ENCODE measurements at places on chromosomes 4 and X. TPM values are rescaled to one million over a fixed set of nuclear protein-coding genes. Genes with fewer than 3 reads are reported as not detected.

Gene HELT
- total RNA-seq, result not detected

Gene IL13RA1
- total RNA-seq, result 1.8 TPM

DNA sequence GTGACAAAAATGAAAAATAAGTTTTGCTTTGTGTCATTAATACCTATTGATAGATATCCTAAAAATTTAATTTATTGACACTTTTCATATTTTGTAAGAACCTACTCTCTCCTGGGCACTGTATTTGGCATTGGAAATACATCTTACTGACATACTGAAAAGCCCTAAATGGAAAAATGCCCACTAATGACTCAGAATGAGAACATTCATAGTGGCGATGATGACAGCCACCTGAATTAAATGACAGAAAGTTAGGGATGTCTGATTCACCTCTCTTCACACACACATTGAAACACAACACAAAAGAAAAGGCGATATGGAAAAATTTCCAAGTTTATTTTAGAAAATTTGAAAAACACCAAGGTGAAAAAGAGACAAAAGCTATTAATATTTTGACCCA lies 992.3 kb downstream of the STPG2 start:
- no peak for DNase-seq

Gene DAPP1
- not detected for total RNA-seq

Gene BMX
- not detected for total RNA-seq

Gene CCDC149
- total RNA-seq, result 5.0 TPM

- DNase-seq, result no peak
Measured at GRCh38 chrX:13536551-13536950, 32.9 kb upstream of the EGFL6 start.

DNA sequence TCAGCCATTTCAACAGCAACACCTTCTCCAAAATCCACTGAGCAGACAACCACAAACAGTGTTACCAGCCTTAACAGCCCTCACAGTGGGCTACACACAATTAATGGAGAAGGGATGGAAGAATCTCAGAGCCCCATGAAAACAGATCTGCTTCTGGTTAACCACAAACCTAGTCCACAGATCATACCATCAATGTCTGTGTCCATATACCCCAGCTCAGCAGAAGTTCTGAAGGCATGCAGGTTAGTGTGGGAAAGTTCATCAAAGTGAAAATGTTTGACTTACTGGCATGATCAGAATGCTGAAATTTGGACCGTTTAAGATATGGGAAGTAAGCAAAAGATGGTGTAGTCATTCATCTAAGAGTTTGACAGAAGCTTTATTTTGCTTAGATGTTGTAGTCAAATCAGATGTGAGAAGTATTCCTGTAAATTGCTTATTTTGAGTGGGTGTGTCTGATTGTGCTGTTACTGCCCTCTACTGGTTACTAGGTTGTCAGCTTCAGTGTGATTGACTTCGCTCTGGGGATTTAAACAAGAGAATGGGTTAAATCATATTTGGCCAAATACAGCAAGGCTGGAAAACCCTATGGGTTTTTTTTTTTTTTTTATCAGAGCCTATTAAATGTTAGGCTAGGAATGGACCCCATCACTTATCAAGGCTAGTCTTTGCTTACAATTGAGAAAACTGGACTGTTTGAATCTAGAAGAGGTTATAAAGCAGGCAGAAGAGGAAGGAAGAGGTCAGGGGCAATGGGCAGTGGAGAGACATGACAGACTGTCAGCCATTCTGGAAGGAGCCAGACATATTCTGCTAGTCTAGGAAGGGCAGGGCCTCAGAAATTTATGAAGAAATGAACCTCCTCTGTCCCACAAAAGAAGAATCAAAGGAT lies 130.3 kb downstream of the DIPK2B start:
- peak; percentile 27 for DNase-seq

GRCh38 chr4:148618856-148619255 lies 176.6 kb upstream of the NR3C2 start:
- no peak for DNase-seq

Gene RP2
- 17.2 TPM for total RNA-seq

Gene SHISA3
- total RNA-seq, result 0.09 TPM

- no peak for DNase-seq
Measured at GRCh38 chr4:21992330-21992729, 43.8 kb upstream of the KCNIP4 start.

DNA sequence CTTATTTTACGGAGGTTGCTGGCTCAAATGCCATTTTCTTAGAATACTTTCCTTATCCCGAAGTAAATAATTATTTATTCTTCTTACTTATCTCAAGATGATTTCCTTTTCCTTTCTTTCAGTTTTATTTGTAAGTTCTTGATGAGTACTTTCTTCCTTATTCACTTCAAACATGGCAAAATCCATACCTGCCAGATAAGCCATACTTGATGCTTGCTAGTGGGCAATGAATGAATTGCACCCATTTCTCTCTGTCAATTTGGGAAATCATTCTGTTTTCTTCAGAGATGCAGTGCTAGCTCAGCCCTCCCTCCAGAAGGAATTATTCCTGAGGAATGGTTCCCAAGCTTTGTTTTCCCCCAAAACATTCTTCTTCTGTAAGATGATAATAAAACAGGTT lies 598.3 kb downstream of the SPRY1 start:
- no peak for DNase-seq

Gene FRG2
- total RNA-seq, result not detected

DNA sequence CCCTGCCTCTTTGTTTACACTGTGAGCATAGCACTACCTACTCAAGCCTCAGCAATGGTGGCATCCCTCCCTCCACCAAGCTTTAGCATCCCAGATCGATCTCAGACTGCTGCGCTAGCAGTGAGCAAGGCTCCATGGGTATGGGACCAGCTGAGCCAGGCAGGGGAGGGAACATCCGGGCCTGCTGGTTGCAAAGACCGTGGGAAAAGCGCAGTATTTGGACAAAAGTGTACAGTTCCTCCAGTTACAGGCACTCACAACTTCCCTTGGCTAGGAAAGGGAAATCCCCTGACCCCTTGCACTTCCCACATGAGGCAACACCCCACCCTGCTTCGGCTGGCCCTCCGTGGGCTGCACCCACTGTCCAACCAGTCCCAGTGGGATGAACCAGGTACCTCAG lies 26.5 kb downstream of the EGF start:
- no peak for DNase-seq

DNA sequence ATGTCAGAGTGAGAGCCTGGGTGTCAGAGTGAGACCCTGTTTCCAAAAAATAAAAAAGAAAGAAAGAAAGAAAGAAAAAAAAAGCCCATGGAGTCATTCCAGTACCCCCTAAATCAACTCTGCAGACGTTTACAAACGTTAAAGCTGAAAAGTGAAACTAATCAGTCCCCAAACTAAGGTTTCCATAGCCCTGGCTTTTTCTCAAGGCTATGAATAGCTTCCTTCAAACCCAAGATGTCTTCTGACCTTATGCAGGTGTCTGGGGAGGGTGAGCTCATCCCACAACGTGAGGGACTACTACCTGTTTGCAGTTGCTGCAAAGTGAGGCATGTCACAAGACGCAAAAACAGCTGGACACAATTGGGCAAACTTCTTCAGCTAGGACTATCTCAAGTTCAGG lies 144.0 kb downstream of the SH3KBP1 start:
- DNase-seq, result no peak

DNA sequence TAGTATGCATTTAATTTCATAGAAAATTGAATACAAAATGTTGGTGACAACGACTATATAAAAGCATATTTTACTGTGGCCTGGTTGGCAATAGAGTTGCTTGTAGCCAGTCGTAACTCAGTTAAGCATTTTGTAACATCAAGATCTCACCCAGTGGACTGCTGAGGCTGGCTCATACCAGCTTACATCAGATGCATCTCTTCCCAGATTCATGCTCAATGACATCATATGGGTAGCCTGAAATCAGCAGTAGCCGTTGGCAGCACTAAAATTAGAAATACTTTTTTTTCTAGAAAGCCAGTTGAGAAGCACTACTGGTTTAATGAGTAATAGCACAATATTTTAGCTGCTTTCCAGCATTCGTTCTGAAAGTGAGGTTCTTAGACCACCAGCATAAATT lies 341.2 kb downstream of the TECRL start:
- DNase-seq, result no peak

- no peak for DNase-seq
Measured at GRCh38 chr4:78584863-78585547, 33.4 kb downstream of the ANXA3 start.

DNA sequence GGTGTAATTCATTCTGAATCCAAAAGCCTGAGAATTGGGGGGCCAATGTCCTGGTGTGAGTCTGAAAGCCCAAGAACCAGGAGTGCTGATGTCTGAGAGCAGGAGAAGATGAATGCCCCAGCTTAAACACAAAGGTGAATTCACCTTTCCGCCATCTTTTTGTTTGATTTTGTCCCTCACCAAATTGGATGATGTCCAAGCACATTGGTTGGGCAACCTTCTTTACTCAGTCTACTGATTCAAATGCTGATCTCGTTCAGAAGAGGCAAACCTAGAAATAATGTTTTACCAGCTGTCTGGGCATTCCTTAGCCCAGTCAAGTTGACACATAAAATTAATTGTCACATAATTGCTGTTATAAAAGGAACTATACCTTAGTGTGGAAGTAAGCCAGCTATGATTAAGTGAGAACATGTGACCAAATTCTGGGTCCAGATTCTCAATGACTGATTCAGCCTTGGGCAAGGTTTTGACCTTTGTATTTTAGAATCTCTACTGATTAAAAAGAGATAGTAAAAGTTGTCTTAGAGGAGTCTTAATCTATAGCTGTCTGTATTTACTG lies 34.5 kb upstream of the SLC4A4 start:
- DNase-seq, result no peak

DNA sequence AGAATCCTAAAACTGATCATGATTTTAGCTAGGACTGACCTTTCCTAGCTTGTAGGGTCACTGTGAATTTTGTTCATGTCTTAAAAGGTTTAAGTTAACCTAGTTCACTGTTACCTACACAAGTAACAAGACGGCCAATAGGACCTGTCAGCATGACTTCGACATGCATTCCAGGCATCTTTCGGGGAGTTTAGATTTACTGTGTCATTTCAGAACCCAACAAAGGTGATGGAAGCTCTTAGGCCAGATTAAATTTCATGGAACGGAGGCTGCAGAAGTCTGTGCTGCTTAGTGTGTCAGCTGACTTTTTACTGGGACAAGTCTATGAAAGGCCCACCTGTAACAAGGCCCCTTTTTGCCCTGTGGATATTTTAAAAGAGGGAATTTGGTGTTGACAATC lies 93.1 kb downstream of the GATB start:
- no peak for DNase-seq

Gene MAGEC1
- total RNA-seq, result not detected

GRCh38 chr4:143768007-143768591 lies 67.6 kb upstream of the FREM3 start:
- DNase-seq, result no peak

Gene SSX4
- total RNA-seq, result not detected

Gene ARHGEF6
- 2.0 TPM for total RNA-seq

DNA sequence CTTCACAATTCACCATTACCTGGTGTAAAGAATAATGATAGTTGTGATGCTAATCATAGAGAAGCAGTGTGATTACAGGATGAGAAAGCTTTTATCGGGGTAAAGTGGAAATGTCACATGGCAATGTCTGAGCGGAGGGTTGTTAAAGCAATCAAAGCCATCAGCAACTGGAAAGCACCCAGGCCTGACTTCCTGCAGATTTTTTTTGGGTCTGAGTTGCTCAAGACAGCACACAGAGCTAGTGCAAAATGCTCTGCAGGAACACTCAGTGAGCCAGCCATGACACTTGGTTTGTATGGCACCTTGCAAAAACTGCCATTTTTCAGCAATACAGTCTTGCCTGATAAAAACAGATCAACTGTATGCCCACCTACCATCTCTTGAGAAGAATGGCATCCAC lies 152.9 kb downstream of the COL4A6 start:
- no peak for DNase-seq

Gene LRP2BP
- total RNA-seq, result 1.3 TPM

Gene ANXA3
- total RNA-seq, result 1.7 TPM

Gene CC2D2A
- 18.9 TPM for total RNA-seq

GRCh38 chrX:115911967-115912366 lies 258.6 kb upstream of the AGTR2 start:
- DNase-seq, result no peak

Gene TLR2
- total RNA-seq, result 0.22 TPM

GRCh38 chr4:18698119-18698883 lies 676.7 kb upstream of the LCORL start:
- DNase-seq, result no peak

Gene EDA
- 6.8 TPM for total RNA-seq

Gene LONRF3
- 0.25 TPM for total RNA-seq

Gene PNMA6F
- total RNA-seq, result not detected

Gene PPBP
- total RNA-seq, result not detected

GRCh38 chrX:10120828-10121227 lies 35.9 kb upstream of the CLCN4 start:
- DNase-seq, result no peak

GRCh38 chrX:141467442-141467841 lies 117.1 kb downstream of the SPANXA1 start:
- DNase-seq, result peak; percentile 3

DNA sequence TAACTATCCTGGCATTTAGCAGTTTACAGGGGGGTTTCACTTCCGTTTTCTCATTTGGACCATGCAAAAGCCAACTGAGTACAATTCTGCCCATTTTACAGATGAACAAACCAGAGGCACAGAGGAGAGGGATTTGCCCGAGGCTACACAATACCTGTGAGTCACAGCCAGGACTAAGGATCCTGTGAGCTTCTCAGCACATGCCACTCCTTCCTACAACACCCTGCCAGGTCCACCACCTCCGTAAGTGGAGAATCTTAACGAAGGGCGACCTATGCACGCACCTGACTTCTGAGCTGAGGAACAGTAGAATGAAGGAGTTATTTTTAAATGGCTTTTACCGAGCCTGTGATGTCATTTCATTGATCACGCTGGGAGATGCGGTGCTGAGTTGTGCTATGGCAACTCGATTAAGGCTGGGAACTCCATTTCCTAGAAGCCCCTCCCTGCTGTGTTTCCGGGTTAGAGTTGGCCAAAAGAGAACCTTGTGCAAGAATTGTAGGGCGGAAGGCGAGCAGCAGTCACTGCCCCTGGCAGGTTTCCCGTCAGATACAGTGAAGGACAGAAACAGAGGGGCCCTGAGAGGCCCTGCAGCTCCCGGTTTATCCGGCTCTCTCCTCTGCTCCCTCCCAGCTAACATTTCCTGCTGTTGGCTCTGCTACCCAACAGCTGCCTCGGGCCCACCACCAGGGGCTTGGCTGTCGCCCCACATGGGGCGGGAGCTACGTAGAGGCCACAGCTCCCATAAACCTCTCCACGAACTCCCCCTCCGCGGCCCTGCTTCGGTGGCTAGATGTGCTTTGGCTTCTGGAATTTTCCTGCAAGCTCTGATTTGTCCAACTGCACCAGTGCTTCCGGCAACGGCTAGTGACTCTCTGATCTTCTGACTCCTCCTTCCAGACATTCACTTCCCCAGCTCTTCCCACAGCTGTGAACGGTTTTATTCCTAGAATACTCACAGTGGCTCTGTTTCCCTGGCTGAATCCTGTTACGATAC lies 75.1 kb upstream of the USP9X start:
- peak; percentile 52 for DNase-seq

DNA sequence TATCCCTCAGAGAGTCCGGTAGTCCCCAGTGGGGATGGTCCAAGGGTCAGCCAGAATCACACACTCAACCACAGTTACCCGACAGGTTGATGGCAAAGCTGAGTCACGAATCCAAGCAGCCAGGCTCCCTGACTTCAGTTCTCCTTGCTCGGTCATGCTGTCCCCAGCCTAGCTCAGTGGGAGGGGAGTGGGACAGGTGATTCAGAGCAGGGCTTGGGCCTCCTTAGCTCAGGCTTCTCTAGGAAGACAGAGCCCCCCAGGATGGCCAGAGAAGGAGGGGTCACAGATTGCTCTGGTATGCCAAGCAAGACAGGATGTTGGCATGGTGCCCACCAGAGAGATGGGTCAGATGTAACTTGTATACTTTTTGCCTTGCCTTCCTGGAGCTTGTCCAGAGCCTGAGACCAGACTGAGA lies 66.5 kb downstream of the EFNB1 start:
- DNase-seq, result no peak
